ENCODE measurements at places on chromosomes 2 and 18. TPM values are rescaled to one million over a fixed set of nuclear protein-coding genes. Genes with fewer than 3 reads are reported as not detected.
A peak's percentile ranks its signal among the peaks of the same experiment; 100 is the strongest.

DNA sequence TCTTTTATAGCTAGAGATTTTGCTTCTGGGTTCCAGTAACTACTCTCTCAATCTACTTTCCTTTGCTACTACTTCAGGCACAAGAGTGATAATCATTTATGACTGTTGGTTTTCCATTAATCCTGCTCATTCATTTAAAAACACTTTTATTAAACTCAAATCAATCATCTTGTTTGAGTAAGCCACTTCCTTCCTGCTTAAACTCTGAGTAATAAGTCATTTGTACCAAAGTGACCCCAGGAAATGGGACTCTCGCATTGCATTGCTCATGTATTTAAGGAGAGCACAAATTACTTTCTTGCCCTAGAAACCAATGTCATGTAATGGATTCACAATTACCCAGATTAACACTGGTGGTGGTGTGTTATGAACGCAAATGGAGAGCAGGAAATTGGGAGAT, 270.7 kb upstream of the HNMT start:
- no peaks in the 10 kb centered on the region for H3K4me1 ChIP-seq
- H3K27me3 ChIP-seq, result no peaks in the 10 kb centered on the region
- no peak for DNase-seq
- no peak overlapping the region for H3K27ac ChIP-seq

GRCh38 chr2:182971820-182972547, 66.3 kb downstream of the NCKAP1 start:
- no peaks in the 10 kb centered on the region for H3K27me3 ChIP-seq
- no peak overlapping the region for H3K4me3 ChIP-seq
- H3K27ac ChIP-seq, result no peak overlapping the region
- H3K4me1 ChIP-seq, result no peaks in the 10 kb centered on the region
- peaks cover 35% of the 10 kb centered on the region for H3K36me3 ChIP-seq

GRCh38 chr2:144411473-144411872, 108.4 kb downstream of the ZEB2 start:
- H3K27me3 ChIP-seq, result no peaks in the 10 kb centered on the region
- DNase-seq, result no peak
- no peak overlapping the region for H3K4me3 ChIP-seq
- no peaks in the 10 kb centered on the region for H3K36me3 ChIP-seq
- no peaks in the 10 kb centered on the region for H3K4me1 ChIP-seq
- H3K27ac ChIP-seq, result no peak overlapping the region

DNA sequence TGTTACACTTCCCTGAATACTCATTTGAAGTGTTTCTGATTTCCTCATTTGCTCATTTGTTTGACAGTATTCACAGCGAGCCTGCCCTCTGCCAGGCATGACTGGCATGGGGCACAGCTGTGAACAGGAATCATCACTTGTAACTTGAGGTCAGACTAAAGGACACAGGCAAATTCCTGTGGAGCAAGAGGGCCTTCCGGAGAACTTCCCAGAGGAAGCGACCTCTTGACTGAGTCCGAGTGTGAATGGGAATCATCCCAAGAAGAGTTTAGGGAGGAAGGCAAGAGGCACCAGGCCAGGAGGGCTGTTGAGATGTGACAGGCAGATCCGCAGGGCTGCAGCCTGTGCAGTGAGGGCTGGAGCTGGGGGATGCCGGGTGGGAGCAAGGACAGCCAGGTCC, 45.4 kb downstream of the LIMS1 start:
- no peak overlapping the region for H3K4me3 ChIP-seq
- H3K4me1 ChIP-seq, result peaks cover 47% of the 10 kb centered on the region
- no peak for DNase-seq
- no peaks in the 10 kb centered on the region for H3K36me3 ChIP-seq
- H3K27ac ChIP-seq, result peak overlapping the region; percentile 22

DNA sequence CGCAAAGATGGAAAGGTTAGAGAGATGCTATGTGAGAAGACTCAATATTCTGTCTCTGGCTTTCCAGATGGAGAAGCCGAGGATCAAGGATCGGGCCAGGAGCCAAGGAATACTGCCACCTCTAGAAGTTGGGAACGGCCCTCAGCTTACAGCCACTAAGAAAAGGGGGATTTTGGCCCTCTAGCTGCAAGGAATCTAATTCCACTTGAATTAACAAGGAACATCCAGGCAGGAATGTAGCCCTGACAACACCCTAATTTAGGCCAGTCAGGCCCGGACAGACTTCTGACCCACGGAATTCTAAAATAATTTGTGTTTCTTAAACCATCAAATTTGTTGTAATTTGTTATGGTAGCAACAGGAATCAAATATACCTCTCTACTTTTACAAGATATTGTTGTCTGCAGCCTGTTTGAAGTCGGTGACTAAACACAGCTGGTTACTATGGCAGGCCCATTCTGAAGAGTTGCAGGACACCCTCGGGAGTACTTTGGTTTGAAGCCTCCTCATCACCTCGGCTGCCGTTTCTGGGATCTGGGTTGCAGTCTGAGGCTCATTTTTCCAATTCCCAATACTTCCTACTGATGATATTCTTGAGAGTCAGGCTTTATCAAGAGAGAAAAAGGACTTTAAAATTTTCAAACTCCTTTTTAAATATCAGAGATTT, 1131.2 kb downstream of the TSN start:
- H3K36me3 ChIP-seq, result no peaks in the 10 kb centered on the region
- no peak for DNase-seq
- H3K27me3 ChIP-seq, result no peaks in the 10 kb centered on the region
- no peak overlapping the region for H3K4me3 ChIP-seq
- H3K27ac ChIP-seq, result peak overlapping the region; percentile 22

The HSBP1L1 gene
- 15.8 TPM for total RNA-seq

The ST8SIA3 gene
- total RNA-seq, result 0.55 TPM

DNA sequence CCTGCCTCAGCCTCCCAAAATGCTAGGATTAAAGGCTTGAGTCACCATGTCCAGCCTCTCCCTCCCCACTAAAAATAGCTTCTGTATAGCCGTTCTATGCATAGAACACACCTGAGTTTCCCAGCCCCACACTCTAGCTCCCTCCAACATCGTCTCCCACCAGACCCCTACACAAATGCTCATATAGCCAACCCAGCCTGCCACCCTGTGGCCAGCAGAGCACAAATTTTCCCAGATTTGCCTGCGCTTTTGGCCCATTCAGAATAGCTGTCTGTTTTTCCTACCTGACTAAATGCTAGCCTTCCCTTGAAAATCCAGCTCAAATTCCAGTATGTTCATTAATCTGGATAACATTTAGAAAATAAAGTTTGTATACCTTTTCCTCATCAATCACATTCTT, 22.8 kb downstream of the TRABD2A start:
- no peaks in the 10 kb centered on the region for H3K27me3 ChIP-seq
- no peak overlapping the region for H3K4me3 ChIP-seq
- no peak overlapping the region for H3K27ac ChIP-seq

- no peak for DNase-seq
- H3K4me1 ChIP-seq, result peaks cover 6% of the 10 kb centered on the region
- H3K4me3 ChIP-seq, result no peak overlapping the region
- no peaks in the 10 kb centered on the region for H3K27me3 ChIP-seq
- no peak overlapping the region for H3K27ac ChIP-seq
- no peaks in the 10 kb centered on the region for H3K36me3 ChIP-seq
Observed at GRCh38 chr2:181305301-181306123, 151.7 kb upstream of the ITGA4 start.

DNA sequence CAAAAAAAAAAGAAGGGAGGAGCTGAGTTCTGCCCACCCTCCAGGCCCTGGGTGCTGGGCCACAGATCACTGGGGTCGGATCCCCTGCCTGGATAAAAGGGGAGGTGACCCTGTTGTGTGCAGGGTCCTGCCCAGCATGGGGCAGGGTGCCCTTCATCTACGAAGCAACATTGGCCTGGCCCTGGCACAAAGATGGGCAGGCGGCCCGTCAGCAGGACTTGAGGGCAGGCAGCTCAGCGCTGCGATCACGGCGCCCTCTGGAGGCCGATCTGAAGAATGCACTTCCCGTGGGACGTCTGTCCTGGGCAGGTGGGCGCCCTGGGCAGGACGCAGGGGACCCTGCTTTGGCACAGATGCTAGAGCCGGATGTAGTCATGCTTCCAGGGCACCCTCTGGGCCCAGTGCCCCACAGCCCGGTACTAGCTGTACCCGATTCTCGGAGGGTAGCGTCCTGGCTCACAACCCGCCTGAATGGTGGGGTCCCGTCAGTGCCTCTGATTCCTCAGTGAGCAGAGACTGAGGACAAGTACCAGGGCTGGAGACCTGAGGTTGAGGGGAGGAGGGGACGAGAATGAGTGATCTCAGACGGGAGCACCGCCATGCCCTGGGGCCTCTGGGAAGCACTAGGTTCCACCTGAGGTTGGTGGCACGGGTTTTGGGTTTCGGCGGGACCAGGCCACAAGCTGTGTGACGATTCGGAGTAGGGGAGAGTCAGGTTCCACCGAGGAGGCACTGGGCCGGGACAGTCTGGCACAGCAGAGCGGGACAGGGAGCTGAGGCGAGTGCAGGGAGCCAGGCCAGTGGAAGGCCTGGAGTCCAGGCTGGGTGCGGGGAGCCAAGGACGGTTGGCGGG, 18.0 kb downstream of the ARID5A start:
- H3K27me3 ChIP-seq, result no peaks in the 10 kb centered on the region
- H3K36me3 ChIP-seq, result peaks cover 10% of the 10 kb centered on the region
- peak overlapping the region; percentile 32 for H3K27ac ChIP-seq
- peak; percentile 91 for DNase-seq

The STAT4 gene
- total RNA-seq, result not detected

DNA sequence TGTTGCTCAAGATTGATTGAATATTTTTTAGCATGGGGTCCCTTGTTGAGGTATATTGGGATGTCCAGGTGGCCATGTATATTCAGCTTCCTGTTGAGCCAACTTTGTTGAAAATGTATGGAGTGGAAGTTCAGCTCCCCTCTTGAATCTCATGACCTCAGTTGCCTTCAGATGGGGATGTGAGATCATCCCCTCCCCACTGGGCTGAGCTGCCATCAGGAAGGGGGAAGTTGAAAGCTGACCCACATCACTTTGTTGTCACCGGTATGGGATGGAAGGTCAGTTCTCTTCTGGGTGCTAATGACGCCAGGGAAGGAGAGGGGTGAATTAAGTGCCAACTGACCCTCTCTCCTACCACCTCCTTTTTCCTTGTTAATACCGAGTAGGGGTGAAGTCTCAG, 33.9 kb downstream of the ACOXL start:
- no peaks in the 10 kb centered on the region for H3K36me3 ChIP-seq
- DNase-seq, result no peak
- H3K4me3 ChIP-seq, result no peak overlapping the region
- peaks cover 14% of the 10 kb centered on the region for H3K4me1 ChIP-seq
- no peaks in the 10 kb centered on the region for H3K27me3 ChIP-seq

The CYS1 gene
- total RNA-seq, result 8.9 TPM

The AGAP1 gene
- 42.7 TPM for total RNA-seq

DNA sequence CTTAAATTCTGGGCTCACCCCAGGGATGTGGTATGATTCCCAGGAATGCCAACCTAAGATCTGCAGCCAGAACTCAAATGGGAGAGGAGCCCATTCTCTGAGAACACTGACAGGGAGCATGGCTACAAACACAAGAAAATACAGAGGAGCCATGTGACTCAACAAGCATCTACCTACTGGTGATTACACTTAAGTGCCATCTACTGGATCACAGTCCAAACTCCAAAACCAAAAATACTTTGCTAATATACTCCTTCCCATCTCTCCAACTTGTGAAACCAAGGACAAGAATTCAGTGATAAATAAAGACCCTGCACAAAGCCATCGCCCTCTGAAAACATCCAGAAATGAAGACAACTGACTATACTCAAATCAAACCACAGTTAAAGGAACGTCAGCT, 116.9 kb downstream of the NR4A2 start:
- no peaks in the 10 kb centered on the region for H3K27me3 ChIP-seq
- no peak for DNase-seq
- no peaks in the 10 kb centered on the region for H3K36me3 ChIP-seq
- no peak overlapping the region for H3K27ac ChIP-seq
- H3K4me1 ChIP-seq, result no peaks in the 10 kb centered on the region

The ZDBF2 gene
- total RNA-seq, result 15.0 TPM

DNA sequence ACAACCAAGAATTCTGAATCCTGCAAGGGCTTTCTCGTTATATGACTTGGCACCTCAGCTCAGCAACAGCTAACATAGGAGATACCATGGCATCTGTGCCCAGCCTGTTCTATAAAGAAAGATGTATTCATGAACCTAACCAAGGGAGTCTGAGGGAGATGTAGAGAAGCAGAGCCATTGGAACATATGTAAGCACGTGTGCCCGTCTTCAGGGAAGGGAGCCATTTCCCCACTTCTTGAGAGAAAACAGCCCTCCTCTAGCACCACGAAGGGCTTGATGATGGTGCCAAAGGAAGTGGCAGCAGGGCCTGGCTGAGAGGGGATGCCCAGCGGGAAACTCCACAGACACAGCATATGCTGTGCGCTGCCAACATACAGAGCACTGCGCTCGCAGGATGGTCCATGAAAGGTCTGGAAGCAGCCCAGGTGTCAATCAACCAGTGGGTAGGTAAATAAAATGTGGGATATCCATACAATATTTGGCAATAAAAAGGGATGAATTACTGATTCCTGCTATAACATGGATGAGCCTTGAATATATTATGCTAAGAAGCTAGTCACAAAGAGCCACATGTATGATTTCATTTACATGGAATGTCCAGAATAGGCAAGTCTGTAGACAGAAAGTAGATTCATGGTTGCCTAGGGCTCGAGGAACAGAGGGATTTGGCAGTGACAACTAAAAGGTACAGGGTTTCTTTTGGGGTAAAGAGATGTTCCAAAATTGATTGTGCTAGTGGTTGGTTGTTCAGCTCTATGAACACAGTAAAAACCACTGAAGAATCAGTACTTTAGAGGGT, 16.1 kb downstream of the TMEM247 start:
- no peaks in the 10 kb centered on the region for H3K27me3 ChIP-seq
- no peak for DNase-seq
- no peak overlapping the region for H3K4me3 ChIP-seq
- H3K27ac ChIP-seq, result no peak overlapping the region

- H3K27ac ChIP-seq, result no peak overlapping the region
- H3K36me3 ChIP-seq, result no peaks in the 10 kb centered on the region
- H3K27me3 ChIP-seq, result no peaks in the 10 kb centered on the region
- H3K4me3 ChIP-seq, result no peak overlapping the region
- no peak for DNase-seq
Observed at GRCh38 chr2:212712991-212713390, 174.4 kb upstream of the ERBB4 start.

GRCh38 chr18:35158728-35159450, 81.9 kb upstream of the ZNF397 start:
- no peak overlapping the region for H3K27ac ChIP-seq
- peaks cover 7% of the 10 kb centered on the region for H3K4me1 ChIP-seq
- H3K27me3 ChIP-seq, result no peaks in the 10 kb centered on the region
- no peak for DNase-seq
- no peak overlapping the region for H3K4me3 ChIP-seq

GRCh38 chr2:15787535-15788454, 152.6 kb upstream of the MYCN start:
- H3K27ac ChIP-seq, result no peak overlapping the region
- no peak overlapping the region for H3K4me3 ChIP-seq
- H3K4me1 ChIP-seq, result no peaks in the 10 kb centered on the region
- peaks cover 3% of the 10 kb centered on the region for H3K27me3 ChIP-seq
- H3K36me3 ChIP-seq, result no peaks in the 10 kb centered on the region

DNA sequence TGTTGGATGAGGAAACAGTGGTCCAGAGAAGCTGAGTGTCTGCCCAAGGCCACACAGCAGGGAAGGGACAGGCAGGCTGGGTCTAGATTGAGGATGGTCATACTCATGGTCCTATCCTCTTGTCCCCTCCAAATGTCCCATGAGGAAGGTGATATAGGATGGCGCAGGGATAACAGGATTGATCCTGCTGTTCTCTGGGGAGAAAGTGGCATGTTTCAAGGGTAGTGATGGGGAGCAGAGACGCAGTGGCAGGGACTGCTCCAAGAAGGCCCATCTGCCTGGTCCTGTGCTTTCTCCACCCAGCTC, 24.6 kb downstream of the HS1BP3 start:
- no peak overlapping the region for H3K4me3 ChIP-seq
- peak overlapping the region; percentile 42 for H3K27ac ChIP-seq
- H3K27me3 ChIP-seq, result no peaks in the 10 kb centered on the region
- DNase-seq, result no peak
- H3K4me1 ChIP-seq, result peaks cover 35% of the 10 kb centered on the region
